Sigmoid colon (tissue), 7 donors: ENCODE measurements at places on chromosomes 16 and 17.

DNA sequence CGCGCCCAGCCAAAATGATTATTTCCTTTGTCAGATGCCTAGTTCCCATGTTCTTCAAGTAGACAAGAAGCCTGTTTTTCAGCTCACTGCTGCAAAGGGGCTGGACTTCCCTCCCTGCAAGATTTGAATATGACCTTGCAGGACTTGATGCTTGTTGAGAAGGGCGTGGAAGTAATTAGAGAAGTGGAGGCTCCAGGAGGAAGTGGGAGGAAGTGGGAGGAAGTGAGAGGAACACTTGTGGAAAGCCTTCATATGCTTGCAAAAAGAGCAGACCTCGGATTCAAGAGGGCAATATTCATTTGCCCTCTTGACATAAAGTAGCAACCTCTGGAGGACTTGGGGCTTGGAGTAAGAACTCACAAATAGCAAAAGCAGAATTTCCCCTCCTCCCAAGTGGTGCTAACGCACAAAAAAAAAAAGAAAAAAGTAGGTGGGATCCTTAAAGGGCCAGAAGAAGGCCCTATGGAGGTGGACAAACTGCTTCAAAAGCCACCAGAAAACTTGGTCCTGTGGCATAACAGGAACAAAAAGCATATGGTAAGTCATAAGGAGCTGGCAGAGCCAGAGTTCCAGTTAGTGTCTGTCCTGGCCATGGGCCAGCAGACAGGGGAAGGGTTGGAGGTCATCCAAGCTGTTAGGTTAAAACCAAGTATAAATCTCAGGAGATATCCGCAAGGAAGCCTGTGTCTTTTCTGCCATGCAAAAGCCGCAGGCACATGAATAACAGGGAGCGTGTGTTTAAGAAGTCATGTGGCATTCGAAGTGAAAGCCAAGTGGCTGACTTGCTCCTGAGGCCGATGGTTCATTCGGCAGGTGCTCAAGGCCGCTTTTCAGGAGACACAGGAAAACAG lies 20.6 kb upstream of the PRKAR1A start:
- no peak overlapping the region for H3K4me3 ChIP-seq
- H3K4me1 ChIP-seq, result no peaks in the 10 kb centered on the region
- H3K27me3 ChIP-seq, result no peaks in the 10 kb centered on the region
- no peaks in the 10 kb centered on the region for H3K36me3 ChIP-seq

DNA sequence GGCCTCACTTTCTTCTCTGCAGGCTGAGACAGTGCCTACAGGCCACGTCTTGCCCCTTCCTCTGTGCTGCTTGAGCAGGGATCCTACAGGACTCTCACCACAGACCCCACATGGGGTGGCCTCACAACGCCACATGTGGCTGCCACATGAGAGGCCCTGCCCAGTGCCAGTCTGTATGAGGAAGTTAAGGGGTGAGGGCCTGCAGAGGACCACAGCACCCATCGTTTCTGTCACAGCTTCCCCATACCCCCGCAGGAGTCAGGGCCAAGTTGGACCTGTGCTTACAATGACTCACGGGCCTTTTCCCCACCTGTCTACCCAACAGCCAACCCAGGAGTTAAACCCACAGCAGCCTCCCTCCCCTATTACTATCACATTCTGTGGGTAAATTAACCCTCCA lies 2.9 kb upstream of the GSDMB start:
- H3K4me3 ChIP-seq, result no peak overlapping the region
- H3K4me1 ChIP-seq, result peaks cover 15% of the 10 kb centered on the region
- peaks cover 35% of the 10 kb centered on the region for H3K36me3 ChIP-seq
- no peak for DNase-seq

DNA sequence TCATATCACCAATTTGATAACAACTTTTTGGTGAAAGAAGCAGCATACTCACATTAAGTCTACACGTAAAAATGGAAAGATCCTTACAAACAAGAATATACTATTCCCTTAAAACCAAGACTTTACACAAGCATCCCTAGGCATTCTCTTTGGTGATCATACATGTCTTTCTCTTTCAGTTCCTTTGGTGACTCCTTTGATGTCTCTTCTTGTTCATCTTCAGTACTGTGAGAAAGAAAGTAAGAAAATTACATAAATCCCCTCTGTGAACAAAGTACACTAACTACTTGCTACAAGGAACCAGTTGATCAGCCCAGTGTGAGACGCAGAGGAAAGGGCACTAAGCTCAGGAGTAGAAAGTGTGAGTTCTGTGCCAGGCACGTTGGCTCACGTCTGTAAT lies 59.6 kb upstream of the MTMR4 start:
- H3K27ac ChIP-seq, result no peak overlapping the region
- no peaks in the 10 kb centered on the region for H3K36me3 ChIP-seq
- H3K4me1 ChIP-seq, result no peaks in the 10 kb centered on the region
- H3K4me3 ChIP-seq, result no peak overlapping the region
- DNase-seq, result no peak
- H3K27me3 ChIP-seq, result no peaks in the 10 kb centered on the region

DNA sequence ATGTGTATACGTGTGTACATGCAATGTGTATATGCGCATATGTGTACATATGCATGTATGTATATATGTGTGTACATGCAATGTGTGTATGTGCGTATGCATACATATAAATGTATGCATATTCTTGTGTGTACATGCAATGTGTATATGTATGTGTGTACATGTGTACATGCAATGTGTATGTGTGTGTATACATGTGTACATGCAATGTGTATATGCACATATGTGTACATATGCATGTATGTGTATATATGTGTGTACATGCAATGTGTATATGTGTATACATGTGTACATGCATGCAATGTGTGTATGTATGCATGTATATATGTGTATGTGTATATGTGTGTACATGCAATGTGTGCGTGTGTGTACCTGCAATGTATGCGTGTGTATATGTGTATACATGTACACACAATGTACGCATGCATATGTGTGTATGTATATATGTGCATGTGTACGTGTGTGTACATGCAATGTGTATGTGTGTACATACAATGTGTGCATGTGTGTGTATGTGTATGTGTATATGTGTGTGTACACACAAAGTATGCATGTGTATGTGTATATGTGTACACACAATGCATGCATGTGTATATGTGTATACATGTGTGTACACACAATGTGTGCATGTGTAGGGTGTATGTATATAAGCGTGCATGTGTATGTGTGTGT lies 167.7 kb downstream of the SHISA9 start:
- no peaks in the 10 kb centered on the region for H3K36me3 ChIP-seq
- no peak for DNase-seq
- H3K27ac ChIP-seq, result no peak overlapping the region

DNA sequence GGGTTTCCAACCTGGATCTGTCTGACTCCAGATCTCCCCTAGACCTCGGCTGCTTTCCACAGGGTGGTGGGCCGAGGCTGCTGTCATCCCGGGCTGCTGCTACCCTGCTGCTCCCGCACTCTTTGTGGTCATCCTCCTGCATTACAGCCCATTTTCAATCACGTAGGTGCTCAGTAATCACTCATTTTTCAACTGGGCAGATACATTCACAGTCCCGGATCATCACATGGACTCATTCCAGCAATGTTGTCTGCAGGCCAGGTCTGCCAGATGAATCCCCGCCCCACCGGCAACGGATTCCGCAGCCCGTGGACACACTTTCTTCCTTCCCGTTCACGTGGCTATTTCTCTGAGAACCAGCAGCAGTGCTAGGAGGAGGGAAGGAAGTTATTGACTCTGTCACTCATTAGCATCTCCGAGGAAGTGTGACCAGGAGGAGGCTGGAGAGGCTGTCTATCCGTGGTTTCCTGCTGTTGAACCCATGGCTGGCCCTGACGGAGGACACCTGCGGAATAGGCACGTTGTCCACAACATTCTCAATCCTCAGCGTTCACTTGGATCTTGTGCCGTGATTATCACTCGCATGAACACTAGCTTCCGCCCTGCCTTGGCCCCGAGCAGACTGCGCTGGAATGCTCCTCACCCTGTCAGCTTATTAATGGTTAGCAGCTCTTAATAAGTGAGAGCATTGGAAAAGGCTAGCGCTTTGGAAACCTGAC lies 14.7 kb upstream of the ZCCHC14 start:
- no peaks in the 10 kb centered on the region for H3K27me3 ChIP-seq
- no peak for DNase-seq
- H3K27ac ChIP-seq, result peak overlapping the region; percentile 1
- no peak overlapping the region for H3K4me3 ChIP-seq
- H3K36me3 ChIP-seq, result no peaks in the 10 kb centered on the region

- no peaks in the 10 kb centered on the region for H3K4me1 ChIP-seq
- DNase-seq, result no peak
- no peaks in the 10 kb centered on the region for H3K27me3 ChIP-seq
- no peaks in the 10 kb centered on the region for H3K36me3 ChIP-seq
Measured at GRCh38 chr17:7816926-7817642, 16.9 kb upstream of the KDM6B start.

GRCh38 chr17:57982452-57983170 lies 5.4 kb downstream of the VEZF1 start:
- peaks cover 23% of the 10 kb centered on the region for H3K36me3 ChIP-seq
- no peak overlapping the region for H3K4me3 ChIP-seq
- H3K27me3 ChIP-seq, result no peaks in the 10 kb centered on the region
- H3K4me1 ChIP-seq, result no peaks in the 10 kb centered on the region
- no peak for DNase-seq
- H3K27ac ChIP-seq, result peak overlapping the region; percentile 97

DNA sequence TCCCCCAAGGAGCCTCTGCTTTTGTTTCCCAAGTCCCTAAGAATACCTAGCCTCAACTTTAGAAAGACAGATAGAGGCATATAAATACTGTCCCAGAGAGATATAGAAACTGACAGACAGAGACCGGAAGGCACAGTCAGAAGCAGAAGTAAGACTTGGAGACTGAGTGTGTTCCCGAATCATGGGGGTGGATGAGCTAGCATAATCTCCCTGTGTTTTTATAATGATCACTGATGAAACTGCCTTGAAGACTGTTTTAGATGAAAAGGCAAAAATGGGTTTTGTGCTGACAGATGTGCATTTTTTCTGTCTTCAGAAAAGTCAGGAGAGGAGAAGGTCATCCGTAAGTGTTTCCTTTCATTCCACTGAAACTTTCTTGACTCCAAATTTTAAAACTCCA lies 8.3 kb upstream of the PSMD3 start:
- no peak for DNase-seq
- no peaks in the 10 kb centered on the region for H3K27me3 ChIP-seq
- H3K4me1 ChIP-seq, result no peaks in the 10 kb centered on the region
- no peak overlapping the region for H3K27ac ChIP-seq
- H3K4me3 ChIP-seq, result no peak overlapping the region

- H3K36me3 ChIP-seq, result no peaks in the 10 kb centered on the region
- DNase-seq, result no peak
- no peaks in the 10 kb centered on the region for H3K4me1 ChIP-seq
- H3K27ac ChIP-seq, result no peak overlapping the region
Measured at GRCh38 chr16:80107900-80108299, 432.9 kb upstream of the DYNLRB2 start.

DNA sequence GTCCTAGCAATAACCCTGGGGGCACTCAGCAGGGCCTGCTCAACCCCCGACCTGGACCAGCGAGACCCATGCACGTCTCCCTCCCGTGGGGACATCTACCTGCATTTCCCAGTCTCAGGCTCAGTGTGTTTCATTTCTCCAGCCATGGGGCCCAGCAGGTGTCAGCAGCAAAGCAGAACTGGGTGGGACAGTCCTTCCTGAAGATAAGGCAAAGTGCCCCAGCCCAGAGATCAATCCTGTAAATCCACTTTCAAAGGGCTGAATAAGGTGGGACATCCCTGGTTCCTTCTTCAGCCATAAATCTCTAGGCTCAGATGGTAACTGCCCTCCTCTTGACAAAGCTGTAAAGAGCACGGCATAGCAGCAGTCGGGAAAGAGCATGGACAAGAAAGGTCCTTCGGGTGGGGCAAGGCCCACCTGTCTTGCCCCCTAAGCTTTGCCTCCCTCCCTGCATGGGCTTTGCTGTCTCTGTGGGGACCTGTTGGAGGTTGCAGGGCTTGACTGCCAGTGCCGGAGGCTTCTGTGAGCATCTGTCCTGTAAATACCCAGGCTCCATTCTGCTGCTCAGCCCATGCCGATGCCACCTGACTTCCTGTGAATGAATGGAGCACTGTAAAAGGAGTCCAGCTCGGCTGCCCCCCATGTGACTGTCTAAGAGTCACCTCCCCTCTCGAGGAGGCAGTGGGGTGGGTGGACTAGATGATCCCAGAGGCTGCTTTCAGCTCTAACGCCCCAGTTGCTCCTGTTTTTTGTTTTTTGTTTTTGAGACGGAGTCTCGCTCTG lies 84.8 kb upstream of the TBC1D3K start:
- no peaks in the 10 kb centered on the region for H3K4me1 ChIP-seq
- DNase-seq, result no peak
- H3K27ac ChIP-seq, result no peak overlapping the region
- peaks cover 33% of the 10 kb centered on the region for H3K27me3 ChIP-seq
- no peak overlapping the region for H3K4me3 ChIP-seq

DNA sequence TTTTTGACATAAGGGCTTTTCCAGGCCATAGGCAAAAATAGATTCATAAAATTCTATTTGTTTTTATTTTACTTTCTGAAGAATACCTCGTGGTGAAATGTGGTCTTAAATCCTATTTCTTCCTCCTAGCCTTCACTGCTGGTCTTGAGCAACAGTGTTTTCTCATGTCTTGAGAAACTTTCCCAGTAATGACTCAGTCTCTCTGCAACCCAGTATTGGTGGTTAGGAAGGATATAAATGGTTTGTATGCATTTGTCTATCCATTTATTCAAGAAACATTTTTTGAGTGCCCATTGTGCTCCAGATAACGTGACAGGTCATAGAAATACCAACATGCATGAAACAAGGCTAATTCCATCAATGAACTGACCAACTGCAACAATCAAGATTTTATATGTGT lies 213.9 kb downstream of the TMEM114 start:
- no peak overlapping the region for H3K4me3 ChIP-seq
- no peaks in the 10 kb centered on the region for H3K27me3 ChIP-seq
- no peak for DNase-seq
- H3K36me3 ChIP-seq, result no peaks in the 10 kb centered on the region

DNA sequence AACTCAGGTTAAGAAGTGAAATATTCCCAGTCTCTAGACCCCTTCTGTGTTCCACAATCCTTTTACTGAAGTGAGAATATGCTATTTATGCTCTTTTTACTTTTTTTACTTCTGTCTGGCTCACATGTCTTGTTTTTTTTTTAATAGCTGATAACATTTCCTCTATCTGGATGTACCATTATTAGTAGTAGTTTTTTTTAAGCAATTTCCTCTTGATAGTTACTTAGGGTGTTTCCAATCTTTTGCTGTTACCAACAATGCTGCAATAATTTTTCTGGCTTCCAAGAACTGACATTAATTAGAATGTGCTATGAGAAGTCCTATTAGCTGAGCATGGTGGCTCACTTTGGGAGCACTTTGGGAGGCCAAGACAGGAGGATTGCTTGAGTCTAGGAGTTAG lies 32.0 kb downstream of the KSR1 start:
- H3K4me1 ChIP-seq, result peaks cover 49% of the 10 kb centered on the region
- no peaks in the 10 kb centered on the region for H3K36me3 ChIP-seq
- no peak for DNase-seq
- H3K4me3 ChIP-seq, result no peak overlapping the region

DNA sequence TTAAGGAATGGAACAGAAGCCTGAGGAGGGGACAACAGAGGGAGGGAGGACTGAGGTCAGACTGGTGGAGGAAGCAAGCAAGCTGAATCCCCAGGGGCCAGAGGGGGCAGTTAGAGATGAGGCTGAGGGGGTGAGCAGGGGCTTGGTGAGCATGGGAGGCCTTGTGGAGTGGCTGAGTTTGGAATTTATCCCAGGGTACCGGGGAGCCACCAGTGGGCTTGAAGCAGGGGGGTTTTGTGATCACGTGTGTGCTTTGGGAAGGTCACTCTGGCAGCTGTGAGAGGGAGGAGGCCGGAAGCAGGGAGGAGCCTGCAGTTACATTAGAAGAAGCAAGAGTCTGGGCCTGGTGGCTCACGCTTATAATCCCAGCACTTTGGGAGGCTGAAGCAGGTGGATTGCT lies 9.8 kb upstream of the CTCF start:
- no peak overlapping the region for H3K4me3 ChIP-seq
- H3K4me1 ChIP-seq, result peaks cover 11% of the 10 kb centered on the region
- H3K27ac ChIP-seq, result peak overlapping the region; percentile 28
- DNase-seq, result peak; percentile 64
